ENCODE measurements at places on chromosomes 7 and 10. TPM values are rescaled to one million over a fixed set of nuclear protein-coding genes. Genes with fewer than 3 reads are reported as not detected.

Gene ASZ1
- total RNA-seq: not detected

Gene CNNM1
- total RNA-seq: 0.04 TPM

Gene MRC1
- total RNA-seq: 13.4 TPM

Gene CPA2
- 0.44 TPM for total RNA-seq

Gene TMEM176A
- 6.2 TPM for total RNA-seq

Gene ADCYAP1R1
- 5.8 TPM for total RNA-seq

Gene SORBS1
- 50.4 TPM for total RNA-seq

Gene CYP26C1
- total RNA-seq: 0.09 TPM

Gene CFAP69
- 3.6 TPM for total RNA-seq

Gene EPO
- not detected for total RNA-seq

Gene PSD
- total RNA-seq: 6.1 TPM

Gene WNT8B
- total RNA-seq: not detected

Gene WAC
- total RNA-seq: 50.5 TPM

Gene SPDYE9
- total RNA-seq: 0.04 TPM

Gene PIK3AP1
- 2.3 TPM for total RNA-seq

Gene SEMA3E
- 2.5 TPM for total RNA-seq

Gene RADIL
- total RNA-seq: 3.0 TPM

Gene INMT
- total RNA-seq: 15.7 TPM

Gene MKX
- 14.7 TPM for total RNA-seq

Gene TMEM184A
- 0.49 TPM for total RNA-seq

Gene PRTFDC1
- 14.0 TPM for total RNA-seq

Gene HYAL4
- 0.09 TPM for total RNA-seq

Gene RSPH10B
- 0.31 TPM for total RNA-seq

Gene ALOX5
- 0.58 TPM for total RNA-seq

Gene LRIT2
- total RNA-seq: not detected

Gene UNC5B
- 6.4 TPM for total RNA-seq

Gene TFEC
- 1.2 TPM for total RNA-seq

Gene ZKSCAN5
- total RNA-seq: 10.7 TPM

Gene PYROXD2
- total RNA-seq: 8.8 TPM

Gene ANKRD1
- 25.6 TPM for total RNA-seq

Gene SSC4D
- 0.84 TPM for total RNA-seq

Gene GPR85
- total RNA-seq: 1.2 TPM

Gene ZNF117
- 11.5 TPM for total RNA-seq

Gene FAM24A
- not detected for total RNA-seq

Gene AOC1
- 0.04 TPM for total RNA-seq

Gene ZSCAN25
- 11.2 TPM for total RNA-seq

Gene TMEM178B
- total RNA-seq: 0.62 TPM

Gene GNAT3
- total RNA-seq: not detected

Gene CHRM2
- 0.18 TPM for total RNA-seq

Gene TAF6
- total RNA-seq: 14.1 TPM

Gene RAB11FIP2
- total RNA-seq: 28.6 TPM

Gene C10orf53
- total RNA-seq: not detected

Gene NME8
- total RNA-seq: 0.22 TPM

Gene ZNF239
- 8.2 TPM for total RNA-seq

Gene PLPP4
- 0.62 TPM for total RNA-seq

Gene SPDYE5
- total RNA-seq: 0.04 TPM

Gene PITRM1
- total RNA-seq: 44.0 TPM

Gene LDB3
- total RNA-seq: 208 TPM

Gene SGPL1
- 17.4 TPM for total RNA-seq

Gene HABP2
- 0.04 TPM for total RNA-seq

Gene HECW1
- total RNA-seq: 0.13 TPM

Gene CFAP70
- total RNA-seq: 1.3 TPM

Gene ZNF425
- 3.4 TPM for total RNA-seq

Gene TRIL
- total RNA-seq: 16.9 TPM

Data from muscle of leg (tissue), 16 donors.